ENCODE measurements at places on chromosomes 4 and X. TPM values are rescaled to one million over a fixed set of nuclear protein-coding genes. Genes with fewer than 3 reads are reported as not detected.

RAB39B gene
- total RNA-seq = 0.74 TPM

FGF16 gene
- not detected for total RNA-seq

MAGEA12 gene
- total RNA-seq = not detected

DNA sequence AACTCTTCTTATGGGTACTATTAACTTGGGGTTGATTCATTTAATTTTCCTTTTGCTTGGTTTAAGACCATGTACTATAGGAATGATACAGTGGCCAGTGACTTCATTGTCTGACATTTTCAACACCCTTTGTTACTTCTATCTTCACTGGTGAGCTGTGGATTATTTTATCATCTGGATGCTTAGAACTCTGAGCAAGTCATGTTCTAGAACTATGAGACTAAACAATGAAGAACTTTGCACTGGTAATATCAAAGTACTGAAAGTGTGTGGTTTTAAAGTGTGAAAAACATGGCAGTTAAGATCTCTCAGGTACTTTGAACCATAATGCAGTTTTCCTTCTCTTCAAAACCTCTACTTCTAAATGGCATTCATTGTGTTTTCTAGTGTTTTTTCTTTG is 47.8 kb downstream of the MAP7D3 start:
- H3K27ac ChIP-seq = peak overlapping the region; percentile 65
- peaks cover 35% of the 10 kb centered on the region for H3K4me1 ChIP-seq
- no peaks in the 10 kb centered on the region for H3K36me3 ChIP-seq
- no peak for DNase-seq
- no peaks in the 10 kb centered on the region for H3K27me3 ChIP-seq
- H3K4me3 ChIP-seq = no peak overlapping the region

DNA sequence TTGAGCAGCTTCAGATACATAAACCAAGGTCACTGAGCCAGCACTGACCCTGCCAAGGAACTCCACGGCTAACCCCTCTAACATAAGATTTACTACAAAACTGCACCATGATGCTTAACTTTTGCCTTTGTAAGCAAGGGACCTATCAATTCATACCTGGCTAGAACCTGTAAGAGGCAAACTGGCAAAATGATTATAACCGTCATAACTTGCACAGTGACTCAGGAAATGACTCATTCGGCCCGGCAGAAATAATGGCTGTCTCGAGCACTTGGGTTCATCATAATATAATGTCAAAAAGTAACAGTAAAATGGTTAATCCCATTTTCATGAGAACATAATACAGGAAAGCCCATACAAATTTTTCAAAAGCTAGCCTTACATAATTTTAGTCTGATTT is 17.2 kb downstream of the RASGEF1B start:
- H3K27ac ChIP-seq = no peak overlapping the region
- no peaks in the 10 kb centered on the region for H3K36me3 ChIP-seq
- H3K4me1 ChIP-seq = no peaks in the 10 kb centered on the region
- no peaks in the 10 kb centered on the region for H3K27me3 ChIP-seq
- no peak overlapping the region for H3K4me3 ChIP-seq

DNA sequence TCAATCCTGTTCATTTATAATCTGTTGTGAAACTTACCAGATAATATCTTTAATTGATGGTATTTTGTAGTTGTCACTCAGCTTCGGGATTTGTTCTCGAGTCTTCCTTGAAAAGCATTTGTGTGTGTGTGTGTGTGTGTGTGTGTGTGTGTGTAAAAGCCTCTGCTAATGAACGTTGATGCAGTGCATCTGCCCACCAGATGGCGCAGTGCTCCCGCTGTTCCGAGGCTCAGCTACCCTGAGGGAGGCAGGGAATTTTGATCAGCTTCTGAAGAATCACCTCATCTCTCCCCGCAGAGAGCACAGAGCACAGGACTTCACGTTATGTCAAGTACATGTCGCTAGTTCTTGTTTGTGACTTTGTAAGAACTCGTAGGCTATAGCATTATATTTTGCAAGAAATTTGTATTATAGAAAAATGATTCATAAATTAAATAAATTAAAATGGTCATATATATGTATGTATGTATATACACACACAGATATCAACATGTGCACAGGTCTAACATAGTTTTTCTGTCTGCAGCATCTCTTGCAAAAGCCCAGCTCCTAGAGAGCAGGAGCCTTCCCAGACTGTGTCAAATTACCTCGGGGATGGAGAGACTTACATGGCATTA is 316.7 kb upstream of the IGFBP7 start:
- no peak overlapping the region for H3K4me3 ChIP-seq
- H3K4me1 ChIP-seq = peaks cover 13% of the 10 kb centered on the region

GRCh38 chrX:66677430-66677829 is 38.6 kb upstream of the EDA2R start:
- H3K27me3 ChIP-seq = no peaks in the 10 kb centered on the region
- no peaks in the 10 kb centered on the region for H3K4me1 ChIP-seq
- H3K36me3 ChIP-seq = no peaks in the 10 kb centered on the region
- H3K27ac ChIP-seq = no peak overlapping the region

GRCh38 chrX:13254870-13255269 is 65.0 kb downstream of the ATXN3L start:
- H3K4me3 ChIP-seq = no peak overlapping the region
- no peak overlapping the region for H3K27ac ChIP-seq
- no peak for DNase-seq
- no peaks in the 10 kb centered on the region for H3K27me3 ChIP-seq

DNA sequence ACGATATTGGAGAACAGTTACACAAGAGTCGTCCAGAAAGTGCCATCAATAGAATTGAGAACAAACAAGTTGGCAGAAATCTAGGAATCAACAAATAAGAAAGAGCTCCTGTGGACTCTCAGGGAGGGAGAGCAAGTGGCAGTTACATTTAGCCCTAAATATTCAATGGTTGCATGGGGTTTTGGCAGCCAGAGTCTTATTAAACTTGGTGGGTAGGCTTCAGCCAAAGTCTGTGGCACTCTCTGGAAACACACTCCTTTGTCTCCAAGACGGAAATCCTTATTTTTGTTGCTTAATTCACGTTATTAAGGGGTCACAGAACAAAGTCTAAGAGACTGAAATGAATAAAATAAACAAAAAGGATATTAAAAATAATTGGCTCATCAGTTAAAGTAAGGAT is 742.2 kb upstream of the ATOH1 start:
- H3K27ac ChIP-seq = no peak overlapping the region
- no peak for DNase-seq
- H3K36me3 ChIP-seq = no peaks in the 10 kb centered on the region
- H3K27me3 ChIP-seq = no peaks in the 10 kb centered on the region
- no peak overlapping the region for H3K4me3 ChIP-seq

GRCh38 chrX:39935411-39936064 is 162.2 kb downstream of the BCOR start:
- H3K36me3 ChIP-seq = no peaks in the 10 kb centered on the region
- H3K4me1 ChIP-seq = no peaks in the 10 kb centered on the region
- no peak overlapping the region for H3K27ac ChIP-seq
- no peaks in the 10 kb centered on the region for H3K27me3 ChIP-seq

GRCh38 chr4:164977243-164978164 is at the start of gene TRIM61:
TRIM61 (minus strand) TSS chr4:164977657; CDS start chr4:164970002, 7,655 bp downstream.
- no peaks in the 10 kb centered on the region for H3K27me3 ChIP-seq
- H3K4me3 ChIP-seq = peak within 1 kb of the TSS; percentile 52
- peak within 1 kb of the TSS; percentile 62 for H3K27ac ChIP-seq
- H3K36me3 ChIP-seq = no peaks in the 10 kb centered on the region
- DNase-seq = no peak

DNA sequence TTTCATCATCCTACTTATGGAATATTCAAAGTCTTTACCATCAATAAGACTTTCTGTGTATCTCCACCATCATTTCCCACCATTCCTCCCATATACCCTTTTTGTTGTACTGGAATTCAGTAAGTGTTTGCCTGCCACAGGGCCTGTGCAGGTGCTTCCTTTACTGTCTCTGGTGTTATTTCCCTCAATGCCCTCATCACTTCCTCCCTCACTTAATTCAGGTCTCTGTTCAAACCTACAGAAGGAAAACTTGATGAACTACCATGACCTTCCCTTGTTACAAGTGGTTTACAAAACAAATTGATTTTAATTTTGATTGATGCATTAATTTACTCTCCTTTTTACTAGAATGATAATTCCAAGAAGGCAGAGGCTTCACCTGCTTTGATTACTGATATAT is 159.5 kb upstream of the FAT4 start:
- H3K27ac ChIP-seq = no peak overlapping the region
- no peak for DNase-seq
- no peaks in the 10 kb centered on the region for H3K27me3 ChIP-seq

GRCh38 chrX:11626351-11626750 is 39.4 kb downstream of the ARHGAP6 start:
- no peak overlapping the region for H3K4me3 ChIP-seq
- DNase-seq = no peak
- H3K4me1 ChIP-seq = no peaks in the 10 kb centered on the region

GRCh38 chr4:171639540-171639939 is 173.7 kb upstream of the GALNTL6 start:
- DNase-seq = no peak
- no peak overlapping the region for H3K4me3 ChIP-seq
- no peaks in the 10 kb centered on the region for H3K27me3 ChIP-seq
- H3K4me1 ChIP-seq = no peaks in the 10 kb centered on the region
- no peaks in the 10 kb centered on the region for H3K36me3 ChIP-seq

GRCh38 chr4:129282293-129282692 is 186.3 kb downstream of the C4orf33 start:
- H3K36me3 ChIP-seq = no peaks in the 10 kb centered on the region
- H3K4me1 ChIP-seq = no peaks in the 10 kb centered on the region
- H3K27ac ChIP-seq = no peak overlapping the region
- no peaks in the 10 kb centered on the region for H3K27me3 ChIP-seq

GRCh38 chrX:84218726-84219125 is 30.7 kb upstream of the RPS6KA6 start:
- no peak for DNase-seq
- no peak overlapping the region for H3K27ac ChIP-seq
- H3K4me3 ChIP-seq = no peak overlapping the region

DNA sequence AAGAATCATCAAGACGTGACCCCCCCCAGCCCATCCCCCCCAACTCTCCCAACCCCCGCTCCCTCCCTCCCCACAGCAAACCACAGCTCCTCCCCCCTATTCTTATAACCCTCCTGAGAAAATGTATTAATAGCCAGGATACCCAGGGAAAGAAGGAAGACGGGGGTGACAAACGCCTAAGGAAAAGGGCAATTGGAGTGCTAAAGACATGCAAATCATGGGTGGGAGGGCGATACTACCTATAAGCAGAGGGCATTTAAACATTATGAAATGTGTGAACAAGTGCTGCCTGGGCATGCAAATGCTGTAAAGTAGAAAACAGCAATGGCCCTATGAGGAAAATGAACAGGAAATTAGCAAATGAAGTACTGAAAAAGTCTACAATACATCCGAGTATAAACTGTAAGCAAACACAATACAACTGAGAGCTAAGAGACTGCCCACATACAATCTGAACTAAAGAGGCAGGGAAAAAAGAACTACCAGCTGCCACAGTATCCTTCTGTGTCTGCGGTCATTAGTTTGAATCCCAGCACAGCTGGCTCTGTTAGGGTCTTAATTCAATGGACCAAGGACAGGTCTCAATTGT is 2.4 kb downstream of the CXXC4 start:
- H3K4me1 ChIP-seq = peaks cover 29% of the 10 kb centered on the region
- DNase-seq = no peak
- no peaks in the 10 kb centered on the region for H3K27me3 ChIP-seq
- peak overlapping the region; percentile 55 for H3K4me3 ChIP-seq

DNA sequence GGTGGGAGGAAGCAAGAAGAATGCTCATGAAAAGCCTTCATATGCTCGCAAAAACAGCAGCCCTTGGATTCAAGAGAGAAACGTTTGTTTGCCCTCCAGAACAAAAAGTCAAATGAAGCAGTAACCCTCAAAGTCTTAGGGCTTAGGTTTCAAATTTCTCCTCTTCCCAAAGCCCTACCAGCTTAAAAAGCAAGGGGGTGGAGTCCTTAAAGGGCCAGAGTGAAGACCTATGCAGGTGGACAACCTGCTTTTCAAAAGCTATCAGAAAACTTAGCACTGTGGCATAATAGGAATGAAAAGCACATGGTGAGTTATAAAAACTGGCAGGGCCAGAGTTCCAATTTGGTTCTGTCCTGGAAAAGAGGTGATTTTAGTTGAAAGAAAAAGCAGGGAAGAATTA is 253.3 kb downstream of the NAP1L3 start:
- no peaks in the 10 kb centered on the region for H3K27me3 ChIP-seq
- H3K4me1 ChIP-seq = no peaks in the 10 kb centered on the region
- H3K36me3 ChIP-seq = no peaks in the 10 kb centered on the region
- DNase-seq = no peak

Measured in vagina (tissue), 2 donors.